ENCODE measurements at places on chromosomes 5 and 9. TPM values are rescaled to one million over a fixed set of nuclear protein-coding genes. Genes with fewer than 3 reads are reported as not detected.
A peak's percentile ranks its signal among the peaks of the same experiment; 100 is the strongest.

Gene ADAMTS13
- polyA plus RNA-seq, result not detected

Gene TNFSF15
- polyA plus RNA-seq, result not detected

Gene SLC25A2
- not detected for polyA plus RNA-seq

Gene TAF11L10
- polyA plus RNA-seq, result not detected

DNA sequence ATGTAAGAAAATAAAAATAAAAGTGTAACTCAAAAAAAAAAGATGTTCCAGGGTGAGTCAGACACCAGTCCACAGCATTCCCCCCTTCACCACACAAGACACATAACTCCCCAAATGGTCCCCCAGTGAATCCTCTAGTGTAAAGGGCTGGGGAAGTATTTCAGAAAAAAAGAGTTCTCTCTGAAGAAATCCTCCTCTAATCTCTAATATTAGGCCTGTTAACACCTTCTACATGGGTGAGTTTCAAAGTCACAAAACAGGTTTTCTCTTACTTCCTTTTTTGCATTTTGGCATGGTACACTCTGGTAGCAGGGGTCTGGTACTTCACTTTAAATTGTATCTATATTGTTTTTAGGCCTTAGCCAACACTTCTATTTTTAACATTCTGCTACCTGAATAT, 28.2 kb downstream of the RNF145 start:
- H3K36me3 ChIP-seq, result no peaks in the 10 kb centered on the region
- H3K4me1 ChIP-seq, result peaks cover 55% of the 10 kb centered on the region
- no peak for DNase-seq
- peak overlapping the region; percentile 28 for H3K27ac ChIP-seq
- no peak overlapping the region for H3K4me3 ChIP-seq
